Frontal cortex (tissue), 4 donors: ENCODE measurements at places on chromosomes 7 and 10.

DNA sequence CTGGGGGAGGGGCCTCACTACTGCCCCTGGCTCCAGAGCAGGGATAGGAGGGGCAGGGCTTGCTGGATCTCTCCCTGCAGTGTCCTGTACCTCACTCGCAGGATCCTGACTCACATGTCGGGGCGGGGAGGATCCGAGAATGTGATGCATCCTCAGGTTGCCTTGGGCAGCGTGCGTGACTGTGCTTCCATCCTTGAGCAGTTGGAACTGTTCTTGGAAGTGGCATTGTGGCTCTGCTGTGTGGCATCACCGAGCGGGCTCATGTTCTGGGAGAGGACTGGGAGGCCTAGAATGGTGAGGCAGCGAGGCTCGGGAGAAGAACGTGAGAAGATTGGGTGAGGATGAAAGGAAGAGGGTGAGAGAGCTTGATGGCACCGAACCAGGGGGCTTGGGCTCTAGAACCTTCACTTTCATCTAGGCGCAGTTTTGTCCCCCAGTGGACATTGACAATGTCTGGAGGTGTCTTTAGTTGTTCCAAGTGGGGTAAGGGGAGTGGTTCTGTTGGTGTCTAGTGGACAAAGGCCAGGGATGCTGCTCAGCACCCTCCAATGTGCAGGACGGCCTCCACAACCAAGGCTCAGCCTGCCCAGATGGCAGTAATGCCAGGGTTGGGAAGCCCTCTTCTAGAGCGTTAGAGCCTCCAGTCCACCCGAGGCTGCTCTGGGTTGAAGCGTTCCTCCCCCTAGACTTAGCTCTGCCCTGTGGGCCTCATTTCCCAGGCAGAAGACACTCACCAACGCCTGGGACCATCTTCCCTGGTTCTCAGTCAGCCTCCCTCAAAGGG, 8.4 kb downstream of the RARRES2 start:
- DNase-seq: no peak

- DNase-seq: no peak
Observed at GRCh38 chr7:143395187-143396149, 13.2 kb downstream of the EPHA1 start.

GRCh38 chr10:12459340-12459739, 110.0 kb downstream of the CAMK1D start:
- no peak for DNase-seq

DNA sequence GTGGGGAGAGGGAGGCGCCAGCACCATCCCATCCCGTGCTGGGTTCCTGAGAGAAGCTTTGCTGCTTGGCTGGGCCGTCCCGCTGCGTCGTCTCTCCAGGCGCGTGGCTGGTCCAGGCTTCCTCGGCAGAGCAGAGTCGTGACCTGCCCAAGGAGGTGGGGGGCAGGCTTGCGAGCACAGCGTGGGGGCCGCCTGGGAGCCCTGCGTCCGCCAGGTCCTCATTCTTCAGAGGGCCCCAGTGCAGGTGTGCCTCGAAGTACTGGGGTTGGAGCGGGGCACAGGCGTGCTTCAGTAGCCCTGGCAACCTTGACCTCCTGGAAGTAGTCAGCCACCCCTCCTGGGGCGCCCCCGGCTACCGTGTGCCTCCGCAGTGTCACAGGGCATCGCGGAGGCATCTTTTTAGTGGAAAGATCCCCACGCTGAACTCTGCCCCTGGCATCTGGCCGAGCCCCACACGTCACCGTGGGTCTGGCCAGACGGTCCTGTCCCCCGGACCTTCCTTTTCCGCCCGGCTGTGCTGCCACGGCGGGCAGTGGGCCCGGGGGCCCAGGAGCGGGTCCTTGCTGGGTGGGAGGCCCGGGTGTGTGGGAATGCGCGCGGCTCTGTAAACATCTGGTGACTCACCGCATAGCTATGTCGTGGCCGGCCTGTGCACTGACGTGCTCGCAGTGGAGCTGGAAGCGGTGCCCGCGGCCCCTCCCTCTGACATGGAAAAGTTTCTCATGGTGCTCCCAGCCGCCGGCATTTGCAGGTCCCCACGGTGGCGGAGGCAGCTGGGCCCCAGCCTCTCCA, 6.4 kb downstream of the MAFK start:
- peak; percentile 87 for DNase-seq

DNA sequence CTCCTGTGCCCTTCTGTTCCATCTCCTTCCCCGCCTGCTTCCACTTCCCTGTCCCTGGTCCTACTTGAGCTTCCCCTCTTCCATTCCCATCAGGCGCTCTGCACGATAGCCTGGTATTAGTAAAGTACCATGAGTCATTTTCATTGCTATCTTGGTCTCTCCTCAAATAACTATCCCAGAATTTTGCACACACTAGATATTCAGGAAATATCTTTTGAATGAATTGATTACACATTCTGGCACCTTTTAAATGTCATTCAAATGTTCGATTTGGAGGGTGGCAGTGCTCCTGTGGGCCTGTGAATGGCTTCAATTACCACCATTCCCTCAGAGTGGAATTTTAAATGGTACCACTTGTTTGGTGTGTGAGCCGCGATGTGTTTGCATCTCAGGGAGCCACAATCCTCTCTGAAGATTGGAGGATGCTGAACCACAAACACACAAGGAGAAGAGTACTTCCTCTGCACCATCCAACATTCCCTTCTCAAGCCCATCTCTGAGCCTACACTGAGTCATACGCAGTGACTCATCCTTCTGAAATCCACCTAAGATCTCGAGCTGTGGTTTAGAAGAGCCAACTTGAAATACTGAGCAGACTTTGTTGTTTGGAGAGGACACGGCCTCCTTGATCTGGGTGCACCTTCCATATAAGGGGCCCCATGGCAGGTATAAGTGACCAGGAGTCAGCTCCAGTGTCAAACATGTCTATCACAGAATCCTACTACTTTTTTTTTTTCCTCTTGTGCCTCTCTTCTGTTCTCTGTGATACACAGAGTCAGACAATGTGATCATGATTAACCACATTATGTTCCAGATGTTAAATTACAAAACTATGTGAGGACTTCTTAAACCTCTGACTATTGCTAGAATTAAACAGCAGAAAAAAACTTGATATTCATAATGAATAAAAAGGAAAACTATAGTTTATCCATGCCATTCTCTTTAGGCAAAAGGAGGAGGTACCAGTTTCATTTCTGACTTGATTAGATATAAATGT, 81.9 kb downstream of the BMPER start:
- DNase-seq: no peak

GRCh38 chr7:155660059-155660757, 15.7 kb downstream of the RBM33 start:
- DNase-seq: no peak

GRCh38 chr10:109934958-109935793, 11.9 kb upstream of the XPNPEP1 start:
- no peak for DNase-seq

- DNase-seq: no peak
Observed at GRCh38 chr10:114871379-114871778, 49.8 kb downstream of the FHIP2A start.

DNA sequence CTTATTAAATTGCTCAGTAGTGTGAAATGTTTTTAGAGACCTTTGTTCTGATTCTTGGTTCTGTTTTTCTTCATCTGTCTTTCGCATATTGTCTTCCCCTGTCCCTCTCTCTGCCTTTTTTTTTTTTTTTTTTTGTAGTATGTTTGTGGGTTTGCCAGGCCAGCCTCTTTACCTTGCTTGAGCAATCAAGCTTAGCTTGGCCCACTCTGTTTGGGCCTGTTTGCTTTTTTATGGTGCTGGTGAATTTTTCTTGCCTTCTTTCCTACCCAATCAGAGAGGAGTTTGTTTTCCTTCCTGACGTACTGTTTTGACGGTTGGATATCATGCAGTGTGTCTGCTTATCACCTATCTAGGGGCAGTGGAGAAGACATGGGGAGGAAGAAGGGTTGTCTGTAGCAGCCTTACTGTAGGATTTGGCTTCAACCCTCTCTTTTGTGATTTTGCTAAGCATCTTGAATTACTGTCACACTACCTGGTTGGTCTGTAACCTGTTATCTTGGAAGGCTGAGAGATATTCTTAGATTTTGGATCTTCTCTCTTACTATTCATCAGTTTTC, 64.0 kb downstream of the BBS9 start:
- no peak for DNase-seq

DNA sequence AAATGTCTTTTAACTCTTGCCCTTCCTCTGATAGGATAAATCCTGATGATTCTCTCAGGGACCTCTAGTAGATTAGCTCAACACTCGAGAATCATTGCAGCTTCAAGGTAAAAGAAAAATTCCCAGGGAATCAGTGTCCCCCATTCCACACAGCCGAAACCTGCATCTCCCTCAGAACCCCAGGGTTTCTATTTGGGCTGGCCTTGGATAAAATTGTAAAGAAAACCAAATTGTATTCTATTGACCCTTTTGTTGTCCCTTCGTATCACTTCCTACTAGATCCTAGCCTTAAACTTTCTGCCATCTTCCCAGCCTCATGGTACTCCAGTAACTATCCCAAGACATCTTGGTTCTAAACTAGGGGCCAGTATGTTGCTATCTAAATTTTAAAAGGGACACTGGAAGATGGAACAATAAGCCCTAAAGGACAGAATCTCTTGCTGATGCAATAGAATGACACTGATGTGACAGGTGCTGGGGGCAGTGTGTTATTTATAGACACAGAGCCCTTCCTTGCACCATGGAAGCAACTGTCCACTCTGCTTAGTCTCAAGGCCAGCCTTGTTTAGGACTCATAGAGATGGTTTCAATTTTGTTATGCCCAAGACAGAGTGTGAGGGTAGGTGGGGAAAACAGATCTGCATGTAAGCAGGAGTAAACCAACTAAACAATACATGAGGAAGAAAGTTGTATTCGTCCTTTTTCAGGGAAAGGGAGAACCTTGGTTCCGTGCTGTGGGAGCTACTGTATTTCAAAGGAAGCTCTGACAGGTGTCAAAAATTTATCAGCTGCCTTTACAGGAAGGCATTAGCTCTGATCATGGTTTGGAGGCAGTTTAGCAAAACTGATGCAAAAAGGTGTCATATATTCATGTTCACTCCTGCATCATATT, 7.6 kb downstream of the ASB15 start:
- DNase-seq: no peak

DNA sequence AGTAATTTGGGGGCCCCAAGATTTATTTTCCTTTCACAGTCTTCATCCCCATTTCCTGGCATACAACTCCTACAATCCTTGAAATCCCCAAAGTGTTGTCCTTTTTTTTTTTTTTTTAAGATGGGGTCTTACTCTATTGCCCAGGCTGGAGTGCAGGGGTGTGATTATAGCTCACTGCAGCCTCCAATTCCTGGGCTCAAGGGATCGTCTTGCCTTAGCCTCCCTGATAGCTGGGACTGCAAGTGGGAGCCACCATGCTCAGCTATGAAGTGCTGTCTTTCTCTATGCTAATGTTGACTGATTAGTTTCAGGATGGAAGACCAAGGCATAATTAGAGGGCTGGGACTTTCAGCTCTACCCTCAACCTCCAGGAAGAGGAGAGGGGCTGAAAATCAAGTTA, 41.9 kb upstream of the KAT6B start:
- DNase-seq: no peak

- no peak for DNase-seq
Observed at GRCh38 chr10:59977486-59977885, 71.1 kb upstream of the CCDC6 start.

DNA sequence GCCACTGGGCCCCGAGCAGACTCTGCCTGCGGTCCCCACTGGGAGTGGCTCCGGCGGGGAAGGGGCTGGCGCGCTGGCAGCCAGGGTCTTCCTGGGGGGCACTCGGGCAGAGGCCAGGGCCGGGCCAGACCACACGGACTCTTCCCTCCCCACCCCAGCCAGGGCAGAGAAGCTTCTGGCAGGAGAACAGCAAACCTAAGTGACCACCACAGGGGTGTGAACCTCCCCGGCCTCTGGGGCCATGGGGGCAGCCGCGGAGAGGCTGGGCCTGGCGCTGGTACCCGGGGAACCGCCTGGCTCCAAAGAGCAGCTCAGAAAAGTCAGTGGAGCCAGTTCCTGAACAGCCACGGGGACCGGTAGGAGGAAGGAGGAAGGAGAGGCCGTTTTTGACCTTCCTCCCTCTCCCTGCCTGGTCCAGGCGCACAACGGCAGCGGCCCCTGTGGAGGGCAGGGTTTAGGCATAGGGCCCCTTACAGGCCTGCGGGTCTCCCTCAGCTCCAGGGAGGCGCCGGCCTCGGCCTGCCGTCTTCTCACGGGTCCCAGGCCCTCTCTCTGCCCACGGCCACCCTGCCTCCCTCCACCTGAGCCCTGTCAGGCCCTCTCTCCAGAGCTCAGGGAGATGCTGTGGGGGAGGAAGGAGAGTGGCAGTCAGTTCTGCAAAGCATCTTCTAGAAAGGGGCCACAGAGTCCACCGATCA, 51.8 kb downstream of the TMEM209 start:
- DNase-seq: no peak

DNA sequence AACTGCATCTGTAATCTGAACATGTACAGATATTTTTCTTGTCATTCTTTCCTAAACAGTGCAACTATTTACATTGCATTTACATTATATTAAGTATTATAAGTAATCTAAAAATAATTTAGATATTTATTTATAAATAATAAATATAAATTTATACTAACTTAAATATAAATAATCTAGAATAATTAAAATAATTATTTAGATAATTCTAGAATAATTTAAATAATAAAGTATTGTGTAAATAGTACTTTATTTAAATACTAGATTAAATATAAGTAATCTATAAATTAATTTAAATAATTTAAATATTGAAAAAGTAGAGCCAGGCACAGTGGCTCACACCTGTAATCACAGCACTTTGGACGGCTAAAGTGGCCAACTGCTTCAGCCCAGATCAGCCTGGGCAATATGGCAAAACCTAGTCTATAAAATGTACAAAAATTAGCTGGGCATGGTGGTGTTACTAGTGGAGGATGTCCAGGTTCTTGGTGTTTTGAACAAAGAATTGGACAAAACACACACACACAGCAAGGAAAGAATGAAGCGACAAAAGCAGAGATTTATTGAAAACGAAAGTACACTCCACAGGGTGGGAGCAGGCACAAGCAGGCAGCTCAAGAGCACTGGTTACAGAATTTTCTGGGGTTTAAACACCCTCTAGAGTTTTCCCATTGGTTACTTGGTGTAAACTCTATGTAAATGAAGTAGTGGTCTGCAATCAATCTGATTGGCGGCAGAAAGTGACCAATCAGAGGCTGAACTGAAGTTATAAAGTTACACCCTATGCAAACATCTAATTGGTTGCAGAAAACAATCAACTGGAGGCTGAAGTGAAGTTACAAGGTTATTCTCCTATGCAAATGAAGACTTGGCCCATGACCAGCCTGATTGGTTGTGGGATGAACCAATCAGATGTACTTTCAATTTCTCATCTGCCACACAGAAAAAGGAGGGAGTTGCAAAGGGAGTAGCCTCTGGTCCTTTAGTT, 100.2 kb upstream of the SP4 start:
- no peak for DNase-seq

GRCh38 chr7:142500366-142500765, 242.5 kb upstream of the PRSS58 start:
- DNase-seq: no peak

DNA sequence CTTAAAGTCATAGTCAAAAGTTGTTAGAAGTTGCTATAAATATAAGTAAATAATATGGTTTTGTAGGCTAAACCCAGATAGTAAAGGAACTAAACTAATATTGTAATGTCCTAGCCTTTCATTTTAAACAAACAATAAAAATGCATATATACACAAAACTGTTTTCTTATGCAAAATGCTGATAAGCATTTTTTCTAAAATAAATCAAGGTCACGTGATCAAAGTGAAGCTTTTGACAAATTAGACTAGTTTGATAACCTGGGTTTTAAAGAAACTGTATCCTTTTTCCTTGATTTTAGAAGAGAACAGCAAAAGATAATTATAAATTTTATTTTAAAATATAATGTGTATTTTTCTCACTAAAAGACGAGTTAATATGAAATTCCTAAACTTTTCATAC, 313.3 kb downstream of the PCDH15 start:
- no peak for DNase-seq
